SK-N-MC (cell line): ENCODE measurements at places on chromosomes 6 and 20.

GRCh38 chr6:129050086-129050485, 167.1 kb downstream of the LAMA2 start:
- no peak for DNase-seq

DNA sequence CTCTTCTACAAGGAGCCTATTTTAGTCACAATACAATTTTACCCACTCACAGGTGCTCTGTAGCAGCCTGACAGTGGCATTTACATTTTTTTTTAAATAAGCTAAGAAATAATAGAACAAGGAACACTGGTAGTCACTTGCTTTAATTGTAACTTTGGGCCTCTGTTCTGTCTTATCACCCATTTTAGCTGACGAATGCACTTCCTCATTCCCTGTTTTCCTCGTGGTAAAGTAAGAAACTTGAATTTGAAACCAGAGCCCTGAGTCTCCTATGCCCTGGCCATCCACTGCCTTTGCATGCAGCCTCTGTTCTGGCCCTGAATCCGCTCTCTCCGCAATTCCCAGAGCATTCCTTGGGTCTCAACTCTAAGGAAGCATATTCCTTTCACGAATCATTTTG, 550.6 kb downstream of the PTPRT start:
- DNase-seq = no peak

GRCh38 chr6:28956331-28956730, 32.5 kb upstream of the TRIM27 start:
- no peak for DNase-seq

DNA sequence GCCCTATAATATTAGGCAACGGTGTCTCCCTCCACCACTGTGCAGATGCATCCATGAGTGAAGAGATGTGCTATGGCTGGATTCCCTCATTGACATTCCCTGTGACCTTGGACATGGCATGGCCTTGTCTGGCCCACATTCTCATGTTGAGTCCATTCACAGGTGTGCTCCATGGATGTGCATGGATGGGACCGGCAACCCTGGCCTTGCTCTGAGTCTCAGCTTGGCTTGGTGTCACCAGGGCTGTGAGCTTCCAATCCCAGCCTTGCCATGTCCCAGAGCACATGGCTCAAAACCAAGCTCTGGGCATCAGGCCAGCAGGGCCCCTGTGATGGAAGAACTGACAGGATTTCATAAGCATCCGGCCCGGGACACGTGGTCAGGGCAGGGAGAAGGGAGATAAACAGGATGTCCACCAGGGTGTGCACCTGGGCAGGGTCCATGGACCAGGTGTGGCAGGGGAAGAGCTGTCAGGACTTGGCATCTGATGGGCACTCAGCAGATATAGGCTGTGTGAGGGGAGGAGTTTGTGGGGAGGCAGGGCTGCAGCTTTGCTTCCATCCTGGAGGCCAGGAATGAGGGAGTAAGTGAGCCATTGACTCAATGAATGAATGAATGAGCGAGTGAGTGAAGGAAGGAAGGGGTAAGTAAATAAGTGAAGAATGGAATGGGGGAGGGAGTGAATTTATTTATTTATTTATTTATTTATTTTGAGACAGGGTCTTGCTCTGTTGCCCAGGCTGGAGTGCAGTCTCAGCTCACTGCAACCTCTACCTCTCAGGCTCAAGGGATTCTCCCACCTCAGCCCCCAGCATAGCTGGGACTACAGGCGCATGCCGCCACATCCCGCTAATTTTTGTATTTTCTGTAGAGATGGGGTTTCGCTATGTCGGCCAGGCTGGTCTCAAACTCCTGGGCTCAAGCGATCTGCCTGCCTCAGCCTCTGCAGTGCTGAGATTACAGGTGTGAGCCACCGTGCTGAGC, 15.7 kb downstream of the NRSN2 start:
- DNase-seq = no peak

GRCh38 chr6:158372574-158372973, 60.3 kb downstream of the TULP4 start:
- no peak for DNase-seq
